Bronchial epithelial cell (primary cell): ENCODE measurements at places on chromosomes 5 and 9.

- no peak for DNase-seq
Measured at GRCh38 chr9:32501868-32502267, 24.1 kb downstream of the RIGI start.

DNA sequence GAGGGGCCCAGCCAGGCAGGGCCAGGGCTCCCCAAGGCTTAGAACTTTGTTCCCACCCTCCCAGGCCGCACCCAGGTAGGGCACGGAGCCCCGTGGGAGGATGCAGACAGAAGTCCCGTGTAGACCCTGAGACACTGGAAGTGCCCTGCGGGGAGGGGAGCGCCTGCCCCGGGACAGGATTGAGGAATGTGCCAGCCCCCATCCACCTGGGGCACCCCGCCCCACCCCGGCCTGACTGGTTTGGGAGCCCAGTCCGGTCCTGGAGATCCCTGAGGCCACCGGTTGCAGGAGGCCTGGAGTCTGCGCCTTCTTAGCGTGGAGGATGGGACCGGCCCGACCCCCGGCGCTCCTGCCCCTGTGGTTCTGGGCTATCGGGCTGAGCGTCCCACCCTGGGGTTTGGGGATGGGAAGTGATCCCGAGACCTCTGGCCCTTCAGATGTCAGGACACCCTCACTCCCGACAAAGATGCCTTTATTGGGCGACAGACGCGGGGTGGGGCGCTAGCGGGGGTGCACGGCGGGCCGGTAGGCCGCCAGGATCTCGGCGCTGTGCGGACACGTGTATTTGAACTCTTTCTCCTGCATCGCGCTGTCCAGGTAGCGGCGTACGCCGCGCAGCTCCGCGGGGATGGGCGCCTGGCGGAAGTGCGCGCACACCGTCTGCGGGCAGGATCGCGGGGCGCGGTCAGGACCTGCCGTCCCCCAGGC, 2.0 kb downstream of the CLIC3 start:
- no peak for DNase-seq

- peak; percentile 61 for DNase-seq
Measured at GRCh38 chr5:65100911-65101631, 332.3 kb downstream of the CWC27 start.

DNA sequence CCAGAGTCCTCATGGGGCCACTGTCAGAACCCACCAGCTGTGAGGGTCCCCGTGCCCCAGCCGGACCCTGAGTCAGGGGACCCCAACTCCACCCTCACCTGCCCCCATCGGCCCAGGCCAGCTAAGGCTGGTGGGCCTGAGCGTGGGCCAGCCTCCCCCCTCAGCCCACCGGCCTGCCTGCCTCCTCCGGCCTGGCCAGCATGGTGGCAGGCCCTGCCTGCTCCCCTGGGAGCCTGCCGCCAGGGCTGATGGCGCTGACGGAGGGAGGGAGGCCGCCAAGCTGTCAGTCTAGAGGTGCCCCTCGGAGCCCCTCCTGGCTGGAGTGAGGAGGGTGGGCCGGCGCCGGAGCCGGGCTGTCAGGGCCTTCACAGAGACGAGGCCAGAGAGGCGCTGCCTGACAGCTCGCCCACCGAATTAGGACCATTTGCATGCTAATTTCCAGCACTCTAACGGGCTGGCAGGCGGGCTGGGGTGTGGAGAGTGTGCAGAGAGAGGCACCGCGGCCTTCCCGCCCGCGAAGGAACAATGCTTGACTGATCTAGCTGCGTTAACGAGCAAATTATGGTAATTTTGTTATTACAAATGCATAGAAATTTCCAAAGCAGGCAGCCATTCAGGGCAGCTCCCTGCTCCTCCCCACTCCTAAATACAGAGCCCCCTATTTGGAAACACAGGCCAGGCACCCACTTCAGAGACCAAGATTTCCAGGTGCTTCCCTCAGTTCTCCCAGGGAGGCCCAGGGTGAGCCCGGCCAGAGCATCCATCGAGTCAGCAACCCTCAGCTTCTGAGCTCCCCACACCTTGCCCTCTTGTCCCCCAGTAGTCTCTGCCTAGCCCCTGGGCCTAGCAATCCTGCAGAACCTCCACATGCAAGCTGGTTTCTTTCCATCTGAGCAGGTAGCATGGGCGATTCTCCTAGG, 169.3 kb downstream of the PAX5 start:
- no peak for DNase-seq
